Left renal cortex interstitium (tissue), 4 donors: ENCODE measurements at places on chromosomes 3 and 15.

- DNase-seq: no peak
These were observed 51.4 kb upstream of the CTSH start for GRCh38 chr15:78995921-78996893.

DNA sequence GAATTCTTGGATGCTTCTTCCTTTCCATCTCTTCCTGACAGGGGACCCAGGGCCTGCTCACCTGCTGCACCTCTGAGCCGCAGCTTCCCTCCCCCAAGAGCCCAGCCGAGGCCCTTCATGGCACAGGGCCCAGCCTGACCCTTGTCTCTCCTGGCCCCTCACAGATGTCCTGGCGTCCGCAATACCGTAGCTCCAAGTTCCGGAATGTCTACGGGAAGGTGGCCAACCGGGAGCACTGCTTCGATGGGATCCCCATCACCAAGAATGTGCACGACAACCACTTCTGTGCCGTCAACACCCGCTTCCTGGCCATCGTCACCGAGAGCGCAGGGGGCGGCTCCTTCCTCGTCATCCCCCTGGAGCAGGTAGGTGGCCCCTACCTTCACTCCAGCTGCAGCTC, 66.2 kb downstream of the CORO2B start:
- DNase-seq: no peak

DNA sequence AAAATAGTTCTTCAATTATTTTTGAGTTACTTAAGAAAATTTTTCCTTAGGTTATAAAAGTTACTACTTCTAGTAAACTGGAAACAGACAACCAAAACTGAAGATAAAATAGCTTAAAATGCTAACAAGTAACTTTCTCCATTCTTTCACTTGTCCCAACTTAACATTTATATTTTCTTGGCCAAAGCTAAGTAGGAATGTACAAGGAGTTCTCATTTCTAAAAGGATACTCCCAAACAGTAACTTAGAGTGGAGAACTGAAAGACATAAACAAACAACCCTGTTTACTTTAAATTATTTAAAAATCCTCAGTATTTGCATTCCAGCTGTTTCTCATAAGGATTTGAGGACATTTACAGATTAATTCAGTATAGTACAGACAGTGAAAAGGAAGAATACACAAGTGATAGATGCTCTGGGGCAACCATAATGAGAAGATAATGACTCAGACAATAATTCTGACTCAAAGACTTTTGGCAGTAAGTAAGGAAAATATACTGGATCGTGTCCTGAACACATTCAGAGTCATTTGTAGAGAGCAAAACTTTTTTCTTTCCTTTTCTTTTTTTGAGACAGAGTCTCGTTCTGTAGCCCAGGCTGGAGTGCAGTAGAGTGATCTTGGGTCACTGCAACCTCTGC, 29.2 kb upstream of the ANXA2 start:
- no peak for DNase-seq

DNA sequence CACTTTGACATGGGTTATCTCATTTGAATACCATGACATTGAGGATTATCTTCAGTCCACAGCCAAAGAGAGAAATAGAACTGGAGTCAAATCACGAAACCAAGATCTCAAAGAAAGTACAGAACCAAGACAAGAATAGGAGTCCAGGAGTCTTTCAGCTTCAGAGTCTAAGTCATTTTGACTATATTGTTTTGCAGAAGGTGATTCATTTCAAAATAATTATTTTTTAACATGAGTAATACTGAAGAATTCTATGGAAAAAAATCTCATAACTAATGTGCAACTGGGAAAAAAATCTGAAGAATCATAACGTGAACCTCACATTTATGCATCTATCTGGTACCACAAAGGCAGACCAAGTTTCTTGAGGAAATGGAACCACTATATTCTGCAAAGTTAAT, 60.3 kb downstream of the UBE3A start:
- no peak for DNase-seq
